ENCODE measurements at places on chromosomes 7 and 10. TPM values are rescaled to one million over a fixed set of nuclear protein-coding genes. Genes with fewer than 3 reads are reported as not detected.

GRCh38 chr10:13567030-13567429, 19.7 kb upstream of the PRPF18 start:
- DNase-seq = no peak

DNA sequence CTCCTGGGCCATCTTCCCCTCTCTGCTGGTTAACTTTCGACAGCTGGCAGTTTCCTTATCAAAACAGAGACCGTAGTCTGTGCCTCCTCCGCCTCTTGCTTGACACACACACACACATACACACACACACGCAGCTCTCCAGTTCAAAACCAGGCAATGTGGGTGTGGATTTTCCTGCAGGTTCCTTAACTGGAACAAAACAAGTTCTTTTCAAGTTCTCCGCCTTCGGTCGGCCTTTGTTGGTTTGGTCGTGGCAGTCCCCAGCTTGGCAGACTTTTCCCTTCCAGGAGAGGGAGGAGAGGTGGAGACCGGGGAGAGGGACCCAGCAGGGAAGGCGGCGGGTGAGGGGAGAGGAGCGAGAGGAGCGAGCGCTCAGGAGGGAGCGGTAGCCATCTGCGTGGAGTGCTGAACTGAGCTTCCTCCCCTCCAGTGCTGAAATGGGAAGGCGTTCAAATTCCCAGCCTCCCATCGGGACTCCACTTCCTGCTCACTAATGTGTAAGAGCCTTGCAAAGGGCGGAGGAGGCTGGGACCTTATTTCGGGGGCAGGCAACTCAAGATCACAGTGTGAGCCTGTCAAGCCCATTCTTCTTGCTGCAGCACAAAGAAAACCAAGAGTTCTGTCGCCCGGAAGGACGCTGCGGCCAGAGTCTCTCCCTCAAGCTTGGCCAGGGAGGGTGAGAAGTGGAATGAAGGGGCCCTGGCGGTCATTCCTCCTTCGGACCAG, 120.6 kb downstream of the PRPF18 start:
- DNase-seq = peak; percentile 46

DNA sequence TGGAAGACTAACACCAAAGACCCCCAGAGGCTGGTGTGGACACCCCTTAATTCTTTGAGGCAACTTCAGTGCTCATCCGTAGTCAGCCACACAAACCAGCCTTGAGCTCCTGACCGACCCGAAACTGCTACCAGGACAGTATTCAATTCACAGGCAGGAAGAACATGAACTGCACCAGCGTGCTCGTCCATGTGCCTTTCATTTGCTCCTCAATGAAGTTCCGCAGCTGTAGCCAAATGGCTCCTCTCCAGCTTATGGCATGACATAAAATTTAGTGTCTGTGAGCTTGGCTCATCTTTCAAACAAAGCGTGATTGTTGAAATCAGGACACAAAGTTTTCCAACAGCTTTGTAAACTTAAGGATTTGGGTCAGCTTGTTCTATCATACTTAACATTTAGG, 144.1 kb upstream of the FAM171A1 start:
- no peak for DNase-seq

DPYSL4 gene
- total RNA-seq = 14.1 TPM

SUMF2 gene
- total RNA-seq = 143 TPM

Measured in activated naive CD4-positive, alpha-beta T cell treated with anti-CD3 and anti-CD28 coated beads for 36 hours (primary cell).